Lower lobe of right lung (tissue), 2 donors: ENCODE measurements at places on chromosomes 6 and 20.

- no peak for DNase-seq
These were observed 25.1 kb downstream of the DLGAP4 start for GRCh38 chr20:36331209-36331608.

- DNase-seq = no peak
These were observed 17.3 kb downstream of the RAMACL start for GRCh38 chr6:166569206-166569605.

GRCh38 chr20:43721429-43722152 is 5.2 kb downstream of the GTSF1L start:
- DNase-seq = no peak

DNA sequence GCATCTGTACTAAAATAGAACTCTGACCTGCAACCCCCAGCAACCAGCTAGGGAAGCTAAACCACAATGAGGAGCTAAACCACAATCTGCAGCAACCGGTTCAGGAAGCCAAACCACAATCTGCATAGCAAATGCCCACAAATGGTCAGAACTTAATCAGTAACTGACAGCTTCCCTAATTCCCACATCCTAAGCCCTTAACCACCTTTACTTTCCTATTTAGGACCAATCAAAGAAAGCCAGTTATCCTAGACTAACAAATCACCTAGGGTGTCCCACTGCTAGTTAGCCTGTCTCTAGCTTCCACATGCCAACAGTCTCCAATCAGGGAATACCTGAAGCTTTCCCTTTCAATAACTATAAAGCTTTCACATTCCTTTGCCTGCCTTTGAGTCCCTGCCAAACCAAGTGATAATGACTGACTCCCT is 424.6 kb upstream of the PTCHD4 start:
- DNase-seq = no peak

DNA sequence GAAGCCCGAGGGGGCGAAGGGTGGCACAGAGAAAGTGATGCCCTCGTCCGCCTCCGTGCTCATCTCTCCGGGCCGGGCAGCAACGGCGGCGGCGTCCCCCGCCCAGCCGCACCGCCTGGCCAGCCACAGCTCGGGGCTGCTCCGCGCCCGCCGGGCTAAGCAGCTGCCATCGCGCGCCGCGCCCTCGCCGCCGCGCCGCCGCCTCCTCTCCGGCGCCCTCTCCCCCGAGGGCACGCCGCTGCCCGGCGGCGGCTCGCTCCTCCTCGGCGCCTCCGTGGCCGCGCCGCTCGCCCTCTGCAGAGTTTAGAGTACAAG is 225 bp downstream of the MAP3K5 start:
- DNase-seq = no peak

GRCh38 chr20:3606021-3606420 is 57.2 kb downstream of the GFRA4 start:
- DNase-seq = no peak

DNA sequence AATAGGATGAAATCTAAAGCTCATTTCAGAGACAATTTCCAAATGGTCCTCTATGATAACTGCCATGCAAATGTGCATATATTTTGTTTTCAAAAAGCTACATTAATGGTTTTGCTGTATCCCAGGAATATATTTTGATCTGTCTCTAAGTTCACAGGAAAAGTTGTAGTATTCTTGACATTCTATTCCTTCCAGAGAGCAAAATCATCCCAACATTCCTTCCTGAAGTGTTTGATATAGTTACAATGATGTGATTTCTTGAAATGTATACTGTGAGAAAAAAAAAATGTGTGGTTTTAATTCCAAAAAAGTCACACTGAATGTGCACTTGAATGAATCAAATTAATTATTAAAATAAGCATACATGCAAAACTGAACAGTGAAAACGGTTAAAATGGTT is 996.0 kb upstream of the CITED2 start:
- DNase-seq = no peak
